KG1 (cell line): ENCODE measurements at places on chromosomes 1 and 21.

DNA sequence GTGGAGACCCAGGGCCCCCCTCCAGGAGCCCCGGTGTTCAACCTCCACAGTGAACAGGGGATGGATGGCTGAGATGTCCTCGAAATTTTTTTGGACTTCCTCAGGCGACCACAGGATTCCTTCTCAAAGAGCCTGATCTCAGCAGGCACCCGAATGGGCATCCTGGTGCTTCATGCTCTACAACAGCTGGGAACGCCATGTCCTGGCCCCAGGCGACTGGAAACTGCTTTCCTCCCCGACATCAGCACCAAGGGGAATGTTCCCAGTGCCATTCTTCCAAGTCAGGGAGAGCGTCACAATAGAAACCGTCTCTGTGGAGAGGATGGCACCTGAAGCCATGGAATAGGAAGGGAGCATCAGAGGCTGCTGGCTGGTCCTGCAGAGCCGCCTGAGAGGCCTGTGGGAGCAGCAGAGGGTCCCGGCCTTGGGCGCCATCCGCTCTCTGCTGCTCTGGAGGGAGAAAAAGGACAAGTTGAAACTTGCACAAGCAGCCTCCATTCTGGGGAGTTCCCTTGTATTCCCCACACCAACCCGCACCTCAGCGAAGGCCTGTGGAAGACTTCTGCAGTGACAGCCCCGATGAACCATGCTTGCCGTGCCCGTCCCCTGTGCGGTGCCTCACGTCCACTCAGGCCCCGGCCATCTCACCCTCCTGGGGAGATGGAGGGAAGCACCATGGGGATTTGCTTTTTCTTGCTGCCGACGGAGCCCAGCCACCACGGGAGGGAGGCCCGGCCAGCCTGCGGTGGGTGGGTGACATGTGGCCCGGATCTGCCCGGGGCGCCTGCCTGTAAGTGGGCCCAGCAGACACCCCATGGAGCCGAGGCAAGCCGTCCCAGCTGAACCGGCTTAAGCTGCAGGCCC is 2.3 kb upstream of the ADARB1 start:
- no peak for DNase-seq

GRCh38 chr1:185821612-185822385 is 87.6 kb downstream of the HMCN1 start:
- no peak for DNase-seq

GRCh38 chr1:30005972-30006619 is 717.3 kb downstream of the MATN1 start:
- DNase-seq: no peak

DNA sequence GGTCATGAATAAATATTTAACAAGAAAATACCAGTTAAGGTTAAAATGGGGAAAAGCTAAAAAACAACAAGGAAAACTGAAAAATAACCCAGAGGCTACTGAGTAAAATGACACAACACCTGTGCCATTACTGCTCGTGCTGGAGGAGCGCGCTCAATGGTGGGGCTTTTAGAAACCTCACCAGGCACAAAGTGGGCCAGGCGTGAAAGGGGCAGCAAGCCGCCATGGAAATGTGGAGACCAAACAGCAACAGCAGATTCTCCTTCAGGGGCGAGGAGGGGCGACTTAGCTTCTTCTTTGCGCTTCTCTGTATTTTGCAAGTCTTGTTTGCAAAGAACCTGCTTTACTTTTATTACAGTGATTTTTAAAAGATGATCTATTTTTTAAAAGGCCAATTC is 18.9 kb upstream of the SPATC1L start:
- DNase-seq: no peak

GRCh38 chr1:196160066-196160795 is 448.0 kb downstream of the KCNT2 start:
- no peak for DNase-seq

GRCh38 chr1:218374401-218375353 is 29.5 kb downstream of the TGFB2 start:
- DNase-seq: no peak

DNA sequence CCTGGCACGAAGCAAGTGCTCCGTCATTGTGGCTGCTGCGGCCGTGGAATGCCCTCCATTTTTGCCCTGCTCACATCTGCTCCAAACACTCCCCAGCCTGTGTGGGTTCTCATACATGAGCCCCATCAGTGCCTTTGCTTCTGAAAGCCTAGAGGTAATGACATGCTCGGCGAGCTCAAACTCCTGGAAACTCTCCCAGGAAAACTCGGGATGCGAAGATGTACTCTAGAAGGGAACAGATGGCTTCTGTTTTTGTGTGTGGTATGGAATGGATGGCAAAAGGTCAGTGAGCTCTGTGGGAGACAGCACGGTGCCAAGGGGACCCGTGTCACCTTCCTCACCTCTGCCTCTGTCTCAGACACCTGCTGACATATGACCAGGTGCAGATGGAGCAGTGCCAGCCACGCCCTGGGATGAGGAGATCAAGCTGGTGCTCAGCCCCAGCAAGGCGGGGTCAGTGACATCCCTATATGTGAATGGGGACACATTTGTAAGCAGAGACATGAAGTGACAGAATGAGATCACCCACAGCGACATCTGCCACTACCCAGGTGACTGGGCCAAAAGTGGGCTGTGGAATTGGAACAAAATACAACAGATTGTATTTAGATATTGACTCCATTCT is 84.1 kb upstream of the COX20 start:
- no peak for DNase-seq

- DNase-seq: no peak
Measured at GRCh38 chr1:212542761-212543187, 65.8 kb upstream of the ATF3 start.

GRCh38 chr21:36756527-36756926 is 57.6 kb downstream of the SIM2 start:
- no peak for DNase-seq

DNA sequence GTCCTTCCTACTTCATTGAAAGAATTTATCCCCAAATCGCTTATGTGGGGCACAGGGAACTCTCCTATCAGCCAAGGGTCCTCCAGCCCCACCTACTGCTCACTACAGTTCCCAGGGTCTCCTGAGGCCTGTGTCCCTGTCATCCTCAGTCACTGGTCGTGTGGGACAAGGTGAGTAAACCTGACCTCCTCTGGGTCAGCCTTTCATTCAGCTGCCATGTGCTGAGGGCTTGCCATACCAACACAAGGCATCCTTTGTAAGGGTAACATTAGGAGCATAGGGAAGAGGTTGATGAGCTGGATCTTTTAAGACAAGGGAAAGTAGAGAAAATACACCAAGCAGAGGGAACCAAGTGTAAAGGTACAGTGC is 11.2 kb upstream of the SNAPIN start:
- DNase-seq: no peak

GRCh38 chr1:229272164-229273158 is 1.6 kb downstream of the RAB4A start:
- no peak for DNase-seq

DNA sequence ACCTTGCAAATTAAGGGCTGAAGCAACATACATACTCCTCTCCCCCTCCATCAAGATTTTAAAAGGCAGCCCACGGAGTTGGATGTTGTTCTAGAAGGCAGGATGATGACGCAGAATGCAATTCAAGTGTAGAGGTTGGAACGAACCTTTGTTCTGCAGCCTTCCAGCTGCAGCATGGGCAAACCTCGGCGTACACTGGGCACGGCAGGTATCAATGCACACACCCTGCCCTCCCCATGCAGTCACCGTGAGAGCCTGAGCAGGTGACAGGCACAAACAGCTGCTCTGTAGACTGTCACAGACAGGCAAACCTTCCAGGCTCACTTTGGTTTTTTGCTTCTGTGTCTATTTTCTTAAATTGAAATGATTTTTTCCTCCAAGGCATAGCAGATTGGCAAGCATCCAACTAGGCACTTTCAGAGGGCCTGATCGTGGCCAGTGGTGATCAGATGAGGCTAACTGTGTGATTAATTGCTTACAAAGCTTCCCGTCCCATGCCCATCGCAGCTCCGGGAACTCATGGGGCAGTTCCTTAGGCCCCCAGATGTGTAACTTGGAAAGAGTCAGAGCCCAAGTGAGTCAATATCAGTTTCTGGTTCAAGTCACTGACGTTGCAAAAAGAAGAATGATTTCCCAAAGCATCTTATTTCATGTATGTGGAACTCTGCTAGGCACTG is 82.3 kb downstream of the ITPKB start:
- DNase-seq: no peak

DNA sequence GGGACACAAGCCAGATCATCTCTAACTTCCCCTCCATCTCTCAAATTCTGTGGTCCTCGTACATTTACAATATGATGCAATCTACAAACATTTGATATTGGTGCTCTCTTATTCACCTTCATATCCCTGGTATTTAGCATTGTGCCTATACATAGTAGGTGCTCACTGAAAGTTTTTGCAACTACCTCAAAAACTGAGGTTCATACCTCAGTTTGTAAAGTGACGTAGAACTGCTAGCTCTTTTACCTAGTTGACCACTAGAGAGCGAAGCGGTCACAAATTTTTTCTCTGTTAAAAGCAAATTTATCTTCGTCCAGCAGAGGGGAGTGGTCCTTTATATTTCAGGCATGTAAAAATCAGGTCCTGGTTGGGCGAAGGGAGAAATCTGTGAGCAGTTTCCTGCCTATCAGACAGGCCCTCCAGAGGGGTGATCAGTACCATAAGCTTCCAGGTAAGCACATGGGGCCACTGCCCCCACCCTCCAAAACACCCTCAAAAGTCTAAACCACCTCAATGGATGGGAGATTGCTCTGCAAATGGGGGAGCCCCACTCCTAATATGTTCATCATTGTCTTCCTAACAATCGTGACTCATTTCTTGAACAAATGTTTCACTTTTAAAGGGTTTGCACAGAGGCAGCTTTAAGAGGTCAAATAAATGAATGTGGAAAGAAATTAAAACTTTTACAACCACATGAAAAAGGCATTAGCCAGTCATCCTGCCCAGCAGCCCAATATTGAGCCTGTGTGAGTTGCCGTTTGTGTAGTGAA is 10.6 kb upstream of the HLCS start:
- DNase-seq: no peak

DNA sequence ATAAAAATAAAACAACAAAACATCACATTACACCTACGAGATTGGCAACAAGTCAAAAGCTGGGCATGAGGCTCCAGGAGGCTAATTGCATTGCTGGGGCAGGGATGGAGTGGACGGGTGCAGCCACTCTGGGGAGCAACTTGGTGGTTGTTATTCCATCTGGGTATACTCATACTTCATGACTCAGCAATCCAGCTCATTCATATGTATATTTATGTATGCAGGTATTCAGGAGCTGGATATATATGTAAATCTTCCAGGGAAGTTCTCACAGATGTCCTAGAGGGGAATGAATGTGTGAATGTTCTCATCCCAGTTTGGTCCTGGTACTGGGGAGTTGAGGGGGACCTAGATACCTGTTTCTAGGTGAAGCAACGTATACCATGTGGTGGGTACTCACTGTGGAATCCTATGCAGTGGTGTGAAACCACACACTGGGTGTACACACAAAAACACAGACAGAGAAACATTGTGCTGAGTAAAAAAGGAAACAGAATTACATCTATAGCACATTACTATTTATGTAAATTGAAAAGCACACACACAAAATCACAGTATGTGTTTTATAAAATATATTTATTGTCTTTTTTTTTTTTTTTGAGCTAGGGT is 79.7 kb upstream of the RAB4A start:
- DNase-seq: no peak

DNA sequence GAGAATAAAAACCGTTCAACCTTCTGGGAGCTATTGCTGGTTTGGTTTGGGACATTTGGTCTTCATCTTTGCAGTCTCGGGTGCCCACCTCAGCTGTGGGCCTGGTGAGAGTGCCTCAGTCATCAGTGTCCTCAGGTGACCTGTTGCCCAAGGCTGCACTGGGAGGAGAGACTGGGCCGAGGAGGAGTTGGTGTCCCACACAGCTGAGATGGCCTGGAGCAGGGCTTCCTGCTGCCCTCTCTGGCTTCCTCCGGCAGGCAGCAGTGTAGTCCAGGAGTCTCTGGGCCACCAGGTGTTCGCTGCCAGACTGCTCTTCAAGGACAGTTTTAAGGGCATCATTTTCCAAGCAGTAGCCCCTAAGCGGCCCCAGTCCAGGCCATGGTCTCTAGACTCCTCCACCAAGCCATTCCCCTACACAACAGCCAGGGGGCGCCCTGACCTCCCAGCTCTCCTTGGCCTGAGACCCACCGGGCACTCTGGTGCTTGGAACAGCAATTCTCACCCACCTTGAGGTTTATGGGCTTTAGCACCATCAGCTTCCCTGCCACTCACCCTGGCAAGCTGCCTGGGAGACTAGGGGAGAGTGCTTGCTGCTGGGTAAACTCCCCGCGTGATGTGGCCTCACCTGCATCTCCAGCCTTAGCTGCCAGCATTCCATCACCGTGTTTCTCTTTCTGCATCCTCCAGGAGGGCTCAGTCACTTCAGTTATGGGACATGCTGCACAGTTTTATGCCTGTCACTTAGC is 9.1 kb upstream of the SYTL1 start:
- no peak for DNase-seq

GRCh38 chr1:109383087-109383779 is 14.5 kb downstream of the SORT1 start:
- DNase-seq: no peak

DNA sequence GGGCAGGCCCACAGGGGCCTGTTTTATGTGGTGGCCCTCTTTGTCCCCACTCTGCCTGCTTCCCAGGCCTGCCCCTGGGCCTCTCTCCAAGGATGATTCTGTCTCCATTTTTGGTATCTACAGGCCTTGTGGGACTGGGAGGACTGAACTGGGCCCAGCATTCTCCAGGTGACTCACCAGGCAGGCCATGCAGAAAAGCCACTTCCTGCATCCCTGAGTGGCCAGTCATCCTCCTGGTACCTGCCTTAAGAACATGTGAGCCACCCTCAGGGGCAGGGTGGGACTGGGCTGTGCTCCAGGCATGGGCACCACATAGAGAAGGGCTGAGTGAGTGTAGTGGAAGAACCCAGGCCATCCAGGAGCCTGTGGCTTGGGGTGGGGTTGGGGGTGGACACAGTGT is 20.0 kb upstream of the BCAR3 start:
- DNase-seq: no peak

DNA sequence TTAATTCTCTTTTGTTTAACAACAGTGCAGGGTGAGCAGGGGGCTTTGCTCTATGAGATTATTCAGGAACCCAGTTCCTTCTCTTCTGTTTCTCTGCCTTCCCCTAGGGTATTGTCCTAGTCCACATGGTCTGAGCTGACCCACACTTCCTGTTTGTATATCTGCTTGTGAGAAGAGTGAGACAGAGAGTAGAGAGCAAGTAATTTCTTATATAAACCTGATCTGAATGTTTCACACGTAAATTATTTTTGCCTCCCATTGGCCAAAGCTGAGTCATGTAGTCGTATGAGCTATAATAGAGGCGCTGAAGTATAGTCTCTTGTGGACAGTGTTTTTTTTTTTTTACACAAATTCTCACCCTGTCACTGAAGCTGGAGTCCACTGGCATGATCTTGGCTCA is 134.2 kb upstream of the SERTAD4 start:
- DNase-seq: no peak
